ENCODE measurements at places on chromosomes 2 and 18.

- no peak overlapping the region for H3K4me3 ChIP-seq
- H3K4me1 ChIP-seq: peaks cover 12% of the 10 kb centered on the region
- DNase-seq: no peak
Observed at GRCh38 chr18:45916302-45916701, 50.8 kb downstream of the EPG5 start.

GRCh38 chr2:36663851-36664695 lies 32.4 kb upstream of the VIT start:
- DNase-seq: no peak
- H3K4me1 ChIP-seq: no peaks in the 10 kb centered on the region
- H3K27me3 ChIP-seq: peaks cover 9% of the 10 kb centered on the region
- no peak overlapping the region for H3K4me3 ChIP-seq
- no peaks in the 10 kb centered on the region for H3K36me3 ChIP-seq

DNA sequence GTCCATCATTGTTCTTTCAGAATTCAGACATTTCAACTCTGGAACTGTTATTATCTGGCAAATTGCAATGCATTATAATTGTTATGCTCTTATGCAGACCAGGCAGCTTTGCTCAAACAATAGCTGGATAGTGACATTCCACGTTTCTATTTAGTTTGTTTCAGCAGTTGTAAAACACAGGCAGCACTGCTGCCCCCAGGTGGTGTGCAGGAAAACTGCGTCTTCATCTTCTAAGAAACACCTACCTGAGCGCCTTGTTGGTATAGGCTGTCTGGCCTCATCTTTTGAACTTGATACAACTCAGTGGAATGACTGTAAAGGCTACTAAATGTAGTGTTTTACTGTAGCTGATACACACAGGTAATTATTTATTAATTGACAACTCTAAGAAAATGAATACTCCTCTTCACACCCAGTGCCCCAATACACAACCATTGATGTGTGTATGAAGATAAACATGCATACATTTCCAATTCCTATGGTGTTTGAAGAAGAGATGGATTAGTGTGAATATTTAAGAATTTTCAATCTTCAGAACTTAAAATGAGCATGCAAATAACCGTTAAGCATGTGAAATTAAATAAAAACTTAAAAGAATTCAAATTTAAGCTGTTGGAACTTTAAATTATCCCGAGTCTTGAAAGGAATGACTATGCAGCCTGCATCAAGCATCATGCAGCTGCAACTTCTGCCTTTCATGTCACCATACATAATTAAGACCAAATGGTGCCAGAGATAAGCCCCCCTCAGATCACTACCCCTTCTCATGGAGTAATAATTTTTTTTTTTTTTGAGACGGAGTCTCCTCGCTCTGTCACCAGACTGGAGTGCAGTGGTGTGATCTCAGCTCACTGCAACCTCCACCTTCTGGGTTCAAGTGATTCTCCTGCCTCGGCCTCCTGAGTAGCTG lies 85.6 kb downstream of the CD8B2 start:
- no peaks in the 10 kb centered on the region for H3K4me1 ChIP-seq
- no peak overlapping the region for H3K4me3 ChIP-seq
- no peak overlapping the region for H3K27ac ChIP-seq
- H3K27me3 ChIP-seq: peaks cover 11% of the 10 kb centered on the region
- DNase-seq: no peak

- H3K4me1 ChIP-seq: no peaks in the 10 kb centered on the region
- no peak overlapping the region for H3K4me3 ChIP-seq
- H3K36me3 ChIP-seq: no peaks in the 10 kb centered on the region
- no peak overlapping the region for H3K27ac ChIP-seq
Observed at GRCh38 chr2:214103276-214104001, 307.4 kb upstream of the VWC2L start.

- DNase-seq: no peak
- H3K27ac ChIP-seq: no peak overlapping the region
- H3K4me1 ChIP-seq: peaks cover 10% of the 10 kb centered on the region
- peak overlapping the region; percentile 61 for H3K4me3 ChIP-seq
- peaks cover 32% of the 10 kb centered on the region for H3K27me3 ChIP-seq
Observed at GRCh38 chr2:201881741-201882140, 75.4 kb downstream of the CDK15 start.

DNA sequence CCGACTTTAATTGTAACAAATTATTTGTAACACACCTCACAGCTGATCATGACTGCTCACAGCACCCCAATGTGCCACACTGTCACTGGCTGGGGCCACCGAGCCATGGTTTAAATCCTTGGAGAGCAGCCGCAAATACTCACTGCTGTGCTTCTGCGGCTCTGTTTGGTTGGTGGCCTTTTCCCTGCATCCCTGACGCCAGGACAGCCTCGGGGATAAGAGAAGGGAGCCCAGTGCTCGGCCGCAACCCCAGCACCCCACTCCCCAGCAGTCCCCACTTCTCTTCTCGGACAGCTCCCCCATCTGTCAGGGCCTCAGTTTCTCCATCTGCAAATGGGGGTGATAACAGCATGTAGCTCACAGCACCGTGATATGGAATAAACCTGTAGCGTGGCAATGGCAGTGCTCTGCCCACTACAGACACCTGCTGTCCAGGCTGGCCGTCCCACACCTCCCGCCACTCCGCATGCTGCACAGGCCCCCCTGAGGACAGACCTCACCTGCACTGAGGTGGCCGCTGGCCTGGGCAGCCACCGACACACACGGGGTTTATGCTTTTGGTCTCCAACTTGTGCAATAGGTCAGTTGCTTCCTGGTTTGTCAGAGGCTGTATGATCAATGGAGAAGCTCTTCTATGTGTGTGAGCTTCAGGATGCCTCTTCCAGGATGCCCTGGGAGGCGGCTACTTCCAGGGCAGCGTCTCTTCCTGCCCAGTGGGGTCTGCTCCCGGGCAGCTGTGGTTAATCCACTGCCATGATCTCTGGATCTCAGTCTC lies 87.1 kb downstream of the NDUFA10 start:
- H3K4me3 ChIP-seq: no peak overlapping the region
- H3K4me1 ChIP-seq: peaks cover 7% of the 10 kb centered on the region
- peaks cover 7% of the 10 kb centered on the region for H3K36me3 ChIP-seq
- H3K27me3 ChIP-seq: peaks cover 7% of the 10 kb centered on the region
- no peak overlapping the region for H3K27ac ChIP-seq

GRCh38 chr2:234571620-234572407 lies 74.9 kb upstream of the ARL4C start:
- H3K27ac ChIP-seq: peak overlapping the region; percentile 4
- H3K4me1 ChIP-seq: peaks cover 39% of the 10 kb centered on the region
- H3K27me3 ChIP-seq: no peaks in the 10 kb centered on the region
- peak overlapping the region; percentile 57 for H3K4me3 ChIP-seq
- no peaks in the 10 kb centered on the region for H3K36me3 ChIP-seq

GRCh38 chr2:60468382-60469085 lies 84.9 kb downstream of the BCL11A start:
- H3K4me3 ChIP-seq: peak overlapping the region; percentile 19
- peaks cover 51% of the 10 kb centered on the region for H3K36me3 ChIP-seq
- H3K27ac ChIP-seq: peak overlapping the region; percentile 86
- H3K27me3 ChIP-seq: no peaks in the 10 kb centered on the region
- DNase-seq: no peak
- peaks cover 54% of the 10 kb centered on the region for H3K4me1 ChIP-seq

- peaks cover 47% of the 10 kb centered on the region for H3K4me1 ChIP-seq
- peak overlapping the region; percentile 73 for H3K27ac ChIP-seq
- H3K27me3 ChIP-seq: no peaks in the 10 kb centered on the region
- peak overlapping the region; percentile 50 for H3K4me3 ChIP-seq
- peaks cover 6% of the 10 kb centered on the region for H3K36me3 ChIP-seq
Observed at GRCh38 chr2:177239932-177240630, 24.4 kb downstream of the NFE2L2 start.

All from memory B cell (primary cell).